ENCODE measurements at places on chromosomes 5 and 9.

- peaks cover 4% of the 10 kb centered on the region for H3K4me1 ChIP-seq
- H3K27me3 ChIP-seq = peaks cover 12% of the 10 kb centered on the region
- no peaks in the 10 kb centered on the region for H3K36me3 ChIP-seq
- no peak overlapping the region for H3K4me3 ChIP-seq
- no peak overlapping the region for H3K27ac ChIP-seq
Observed at GRCh38 chr9:86718388-86719049, 228.8 kb downstream of the GAS1 start.

DNA sequence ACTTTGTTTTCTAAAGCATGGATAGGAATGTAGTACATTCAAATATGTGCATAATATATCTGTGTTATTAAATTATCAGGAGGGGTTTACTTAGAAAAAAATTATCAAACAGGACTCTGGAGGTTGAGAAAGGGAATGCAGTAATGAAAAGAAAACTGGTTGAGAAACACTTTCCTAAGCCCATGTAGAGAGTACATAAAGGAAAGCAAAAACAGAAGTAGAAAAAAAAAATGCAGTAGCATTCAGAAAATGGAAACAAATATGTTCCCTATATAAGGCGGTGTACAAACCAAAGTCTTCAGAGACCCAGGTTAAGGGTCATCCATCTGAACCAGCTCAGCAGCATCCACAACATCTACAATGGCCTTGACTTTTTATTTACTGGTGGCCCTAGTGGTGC is at the start of gene IFNA8:
IFNA8 (plus strand) TSS at position 301 of the 400 bp plus-strand sequence; CDS start at position 361, 60 bp downstream.
- no peak within 1 kb of the TSS for H3K4me3 ChIP-seq
- H3K27me3 ChIP-seq = peaks cover 15% of the 10 kb centered on the region

GRCh38 chr5:30600892-30601291 is 592.6 kb upstream of the CDH6 start:
- H3K27ac ChIP-seq = no peak overlapping the region
- DNase-seq = no peak
- H3K4me3 ChIP-seq = no peak overlapping the region
- H3K4me1 ChIP-seq = no peaks in the 10 kb centered on the region
- H3K27me3 ChIP-seq = no peaks in the 10 kb centered on the region

- H3K4me1 ChIP-seq = peaks cover 12% of the 10 kb centered on the region
- no peak overlapping the region for H3K27ac ChIP-seq
- DNase-seq = peak; percentile 79
- peaks cover 4% of the 10 kb centered on the region for H3K36me3 ChIP-seq
- H3K4me3 ChIP-seq = no peak overlapping the region
Observed at GRCh38 chr5:177111720-177112394, 21.7 kb upstream of the NSD1 start.

GRCh38 chr5:109748546-109748945 is 58.8 kb downstream of the MAN2A1 start:
- H3K4me3 ChIP-seq = no peak overlapping the region
- no peak for DNase-seq
- H3K27me3 ChIP-seq = no peaks in the 10 kb centered on the region
- H3K36me3 ChIP-seq = peaks cover 15% of the 10 kb centered on the region
- H3K27ac ChIP-seq = no peak overlapping the region

- peaks cover 15% of the 10 kb centered on the region for H3K4me1 ChIP-seq
- H3K27ac ChIP-seq = peak overlapping the region; percentile 34
- H3K4me3 ChIP-seq = no peak overlapping the region
- no peaks in the 10 kb centered on the region for H3K27me3 ChIP-seq
- H3K36me3 ChIP-seq = peaks cover 64% of the 10 kb centered on the region
Observed at GRCh38 chr5:14684757-14685156, 20.2 kb downstream of the OTULIN start.

DNA sequence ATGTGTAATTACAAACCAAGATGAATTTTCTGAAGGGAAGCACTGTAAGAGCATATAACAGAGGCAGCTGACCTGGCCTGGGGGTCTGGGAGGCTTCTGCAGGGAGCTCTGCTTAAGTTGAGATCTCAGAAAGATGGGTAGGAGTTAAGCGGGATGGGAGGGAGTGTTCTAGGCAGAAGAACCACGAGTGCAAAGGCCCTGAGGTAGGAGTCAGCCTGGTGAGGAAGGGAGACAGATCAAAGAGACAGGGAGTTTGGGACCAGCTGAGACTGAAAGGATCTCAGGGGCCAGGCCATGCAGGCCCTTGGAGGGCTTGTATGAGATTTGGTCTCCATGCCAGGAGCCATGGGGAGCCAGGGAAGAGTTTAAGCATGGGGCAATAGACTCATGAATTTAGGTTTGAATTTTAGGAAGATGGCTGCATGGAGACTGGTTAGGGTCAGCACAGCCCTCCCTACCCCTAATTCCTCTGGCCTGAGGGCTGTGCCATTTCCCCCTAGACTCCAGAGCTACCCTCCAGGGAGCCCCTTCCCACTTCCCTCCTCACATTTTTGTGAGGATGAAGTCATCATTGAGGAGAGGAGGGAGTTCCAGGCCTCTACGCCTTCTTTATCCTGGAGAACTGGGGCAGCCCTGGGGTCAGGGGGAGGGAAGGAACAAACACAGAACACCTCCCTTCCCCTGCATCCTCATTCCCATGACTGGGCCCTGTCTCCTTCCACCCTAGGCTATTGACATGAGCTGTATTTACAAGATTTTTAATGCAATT is 4.8 kb upstream of the ARAP3 start:
- no peak overlapping the region for H3K27ac ChIP-seq
- no peak for DNase-seq
- no peaks in the 10 kb centered on the region for H3K36me3 ChIP-seq
- H3K4me3 ChIP-seq = no peak overlapping the region
- H3K4me1 ChIP-seq = peaks cover 14% of the 10 kb centered on the region
- H3K27me3 ChIP-seq = peaks cover 2% of the 10 kb centered on the region

DNA sequence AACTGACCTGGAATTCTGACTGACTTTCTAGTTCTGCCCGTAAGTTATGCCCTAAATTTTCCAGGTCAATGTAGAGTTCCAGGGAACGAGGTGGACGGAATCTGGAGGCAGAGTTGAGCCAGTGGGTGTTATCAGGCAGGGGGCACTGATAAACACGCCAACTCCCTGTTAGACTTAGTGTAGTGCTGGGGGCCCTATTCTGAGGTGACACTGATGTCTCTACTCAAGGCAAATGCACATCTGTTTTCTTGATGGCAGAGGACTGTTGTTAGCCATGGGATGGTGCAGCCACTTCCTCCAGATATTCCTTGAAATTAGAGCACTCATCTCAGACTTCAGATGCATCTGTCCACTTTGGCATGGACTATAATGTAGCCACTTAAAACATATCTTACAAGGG is 83.5 kb downstream of the C9orf152 start:
- H3K27ac ChIP-seq = no peak overlapping the region
- H3K4me3 ChIP-seq = no peak overlapping the region
- H3K36me3 ChIP-seq = no peaks in the 10 kb centered on the region
- H3K4me1 ChIP-seq = peaks cover 21% of the 10 kb centered on the region
- no peak for DNase-seq
- no peaks in the 10 kb centered on the region for H3K27me3 ChIP-seq

DNA sequence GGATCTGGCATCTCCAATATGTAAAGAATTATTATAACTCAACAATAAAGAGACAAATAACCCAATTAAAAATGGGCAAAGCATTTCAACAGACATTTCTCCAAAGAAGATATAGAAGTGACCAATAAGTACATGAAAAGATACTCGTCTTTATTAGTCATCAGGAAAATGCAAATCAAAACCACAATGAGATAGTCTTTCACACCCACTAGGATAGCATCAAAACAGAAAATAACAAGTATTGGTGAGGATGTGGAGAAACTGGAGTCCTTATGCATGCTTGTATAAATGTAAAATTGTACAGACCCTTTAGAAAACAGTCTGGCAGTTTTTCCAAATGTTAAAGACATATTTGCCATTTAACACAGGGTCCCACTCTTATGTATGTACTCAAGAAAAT is 39.1 kb upstream of the ITGA1 start:
- H3K4me1 ChIP-seq = peaks cover 24% of the 10 kb centered on the region
- no peaks in the 10 kb centered on the region for H3K36me3 ChIP-seq
- no peak overlapping the region for H3K4me3 ChIP-seq
- H3K27ac ChIP-seq = no peak overlapping the region
- peaks cover 4% of the 10 kb centered on the region for H3K27me3 ChIP-seq
- DNase-seq = no peak

DNA sequence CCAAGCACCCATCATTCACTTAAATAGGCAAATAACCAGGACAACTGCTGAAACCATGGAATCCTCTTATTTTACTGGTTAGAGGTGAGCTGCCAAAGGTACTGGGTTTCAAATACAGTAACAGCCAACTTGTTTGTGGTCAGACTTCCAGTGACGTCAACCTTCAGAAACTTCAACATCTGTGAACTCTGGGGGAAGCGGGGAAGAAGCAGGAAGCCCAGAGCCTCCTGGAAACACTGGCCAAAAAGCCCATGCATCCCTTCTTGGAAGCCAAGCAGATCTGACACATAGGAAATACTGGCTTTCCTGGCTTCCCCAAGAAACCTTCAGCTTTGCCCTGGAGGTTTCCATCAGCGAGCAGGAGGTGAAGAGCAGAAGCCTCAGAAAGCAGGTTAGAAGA is 4.9 kb upstream of the FRRS1L start:
- peaks cover 4% of the 10 kb centered on the region for H3K4me1 ChIP-seq
- peaks cover 31% of the 10 kb centered on the region for H3K27me3 ChIP-seq
- DNase-seq = no peak
- H3K36me3 ChIP-seq = no peaks in the 10 kb centered on the region
- no peak overlapping the region for H3K4me3 ChIP-seq

- no peak overlapping the region for H3K27ac ChIP-seq
- DNase-seq = no peak
- H3K4me3 ChIP-seq = no peak overlapping the region
- H3K27me3 ChIP-seq = peaks cover 13% of the 10 kb centered on the region
- H3K36me3 ChIP-seq = no peaks in the 10 kb centered on the region
Observed at GRCh38 chr9:87280421-87280820, 217.2 kb upstream of the DAPK1 start.

DNA sequence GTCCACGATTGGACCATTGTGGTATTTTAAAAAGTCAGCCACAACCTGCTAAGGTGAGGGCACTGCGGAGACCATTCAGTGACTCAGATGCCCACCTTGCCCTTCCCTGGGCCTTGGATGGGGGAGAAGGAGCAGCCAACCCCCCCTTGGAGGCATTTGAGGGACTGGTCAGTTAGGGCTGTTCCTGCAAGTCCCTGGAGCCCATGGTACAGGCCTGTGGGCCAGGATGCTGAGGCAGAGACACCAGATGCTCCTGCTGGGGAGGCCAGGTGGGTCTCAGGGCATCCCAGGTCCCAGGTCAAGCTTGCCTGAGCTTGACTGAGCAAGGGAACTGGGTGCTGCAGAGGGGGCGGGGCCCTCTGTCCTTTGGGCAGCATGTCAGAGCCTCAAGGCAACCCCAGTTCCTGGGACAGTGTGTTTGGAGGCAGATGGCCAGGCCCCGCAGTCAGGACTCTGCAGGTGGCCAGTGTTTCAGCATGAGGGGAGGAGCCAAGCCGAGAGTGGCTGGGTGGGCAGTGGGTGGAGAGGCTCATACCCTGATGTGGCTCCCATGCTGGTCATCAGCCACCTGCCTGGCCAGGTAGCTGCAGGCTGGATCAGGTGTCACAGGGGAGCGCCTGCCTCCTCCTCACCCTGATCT is 27.5 kb downstream of the SLC6A3 start:
- no peaks in the 10 kb centered on the region for H3K27me3 ChIP-seq
- DNase-seq = no peak
- no peak overlapping the region for H3K27ac ChIP-seq

GRCh38 chr9:94921092-94921471 is 194.6 kb downstream of the AOPEP start:
- no peaks in the 10 kb centered on the region for H3K27me3 ChIP-seq
- H3K36me3 ChIP-seq = peaks cover 2% of the 10 kb centered on the region
- no peaks in the 10 kb centered on the region for H3K4me1 ChIP-seq
- H3K4me3 ChIP-seq = no peak overlapping the region
- no peak overlapping the region for H3K27ac ChIP-seq

DNA sequence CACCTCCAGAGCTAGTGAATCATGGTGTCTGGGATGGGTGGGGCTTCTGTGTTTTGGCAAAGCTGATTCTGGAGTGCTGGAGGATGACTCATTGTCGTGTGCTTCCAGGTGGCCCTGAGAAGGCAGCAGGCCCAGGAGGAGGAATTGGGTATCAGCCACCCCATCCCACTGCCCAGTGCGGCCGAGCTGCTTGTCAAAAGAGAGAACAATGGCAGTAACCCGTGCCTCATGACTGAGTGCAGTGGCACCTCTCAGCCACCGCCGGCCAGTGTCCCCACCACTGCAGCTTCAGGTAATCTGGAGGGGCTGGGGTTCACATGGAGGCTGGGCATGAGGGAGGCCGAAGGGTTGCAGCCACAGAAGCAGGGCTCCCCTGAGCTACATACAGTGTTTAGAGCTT is 5.4 kb downstream of the DMRT1 start:
- no peaks in the 10 kb centered on the region for H3K36me3 ChIP-seq
- H3K4me3 ChIP-seq = no peak overlapping the region

- H3K36me3 ChIP-seq = no peaks in the 10 kb centered on the region
- H3K27ac ChIP-seq = no peak overlapping the region
- no peak for DNase-seq
- H3K4me1 ChIP-seq = no peaks in the 10 kb centered on the region
- H3K4me3 ChIP-seq = no peak overlapping the region
Observed at GRCh38 chr5:181282874-181283273, 21.9 kb upstream of the TRIM52 start.

DNA sequence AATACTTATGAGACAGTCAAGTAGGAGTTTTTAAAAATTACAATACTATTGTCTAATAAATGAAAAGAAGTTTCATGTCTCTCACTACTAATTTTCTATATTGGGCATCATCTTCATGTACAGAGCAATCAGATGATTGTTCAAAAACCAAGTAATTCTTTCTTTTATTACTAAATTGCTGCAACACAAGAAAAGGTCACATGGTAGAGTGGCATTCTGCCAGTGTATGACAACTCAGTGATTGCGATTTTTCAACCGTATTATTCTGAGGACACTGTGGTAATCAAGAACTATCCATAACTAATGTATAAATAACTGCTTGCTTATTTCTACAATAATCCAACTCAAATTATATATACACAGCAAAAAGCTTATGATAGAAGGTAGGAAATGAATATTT is 96.7 kb upstream of the GRHPR start:
- DNase-seq = no peak
- H3K27ac ChIP-seq = no peak overlapping the region
- no peaks in the 10 kb centered on the region for H3K4me1 ChIP-seq
- no peak overlapping the region for H3K4me3 ChIP-seq
- H3K36me3 ChIP-seq = peaks cover 6% of the 10 kb centered on the region

GRCh38 chr9:112531666-112532282 is 45.1 kb downstream of the KIAA1958 start:
- H3K27ac ChIP-seq = no peak overlapping the region
- DNase-seq = no peak
- H3K36me3 ChIP-seq = peaks cover 3% of the 10 kb centered on the region
- no peak overlapping the region for H3K4me3 ChIP-seq

Data from activated CD4-positive, alpha-beta T cell treated with anti-CD3 and anti-CD28 coated beads for 36 hours (primary cell).